ENCODE measurements at places on chromosomes 13 and 19.

GRCh38 chr19:10764340-10764894 is 46.5 kb downstream of the DNM2 start:
- DNase-seq = no peak

- DNase-seq = peak; percentile 38
These were observed 677 bp downstream of the TGDS start for GRCh38 chr13:94595001-94595949.

DNA sequence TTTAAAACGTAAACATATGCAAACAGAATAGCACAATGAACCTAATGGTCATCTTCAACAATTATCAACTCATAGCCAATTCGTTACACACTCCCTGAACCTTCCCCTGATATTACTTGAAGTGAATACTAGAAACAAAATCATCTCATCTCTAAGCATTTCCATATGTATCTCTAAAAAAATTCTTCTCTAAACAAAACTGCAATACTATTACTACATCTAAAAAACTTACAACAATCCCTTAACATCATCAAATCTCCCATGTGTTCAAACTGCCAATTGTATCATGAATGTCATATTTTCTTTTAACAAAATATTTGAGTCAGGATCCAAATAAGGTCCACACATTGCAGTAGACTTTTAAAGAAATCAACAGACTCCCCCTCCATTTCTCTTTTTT is 61.4 kb downstream of the FRY start:
- DNase-seq = no peak

GRCh38 chr13:64778002-64778401 is 2452.1 kb downstream of the PCDH9 start:
- DNase-seq = no peak

- DNase-seq = no peak
These were observed 44.2 kb downstream of the MBNL2 start for GRCh38 chr13:97266332-97266731.

- no peak for DNase-seq
These were observed 64.1 kb downstream of the ZNF429 start for GRCh38 chr19:21569494-21569865.

GRCh38 chr13:112905990-112906641 is 62.9 kb upstream of the MCF2L start:
- DNase-seq = no peak

- DNase-seq = no peak
These were observed 16.0 kb upstream of the POU2F2 start for GRCh38 chr19:42148266-42148665.

DNA sequence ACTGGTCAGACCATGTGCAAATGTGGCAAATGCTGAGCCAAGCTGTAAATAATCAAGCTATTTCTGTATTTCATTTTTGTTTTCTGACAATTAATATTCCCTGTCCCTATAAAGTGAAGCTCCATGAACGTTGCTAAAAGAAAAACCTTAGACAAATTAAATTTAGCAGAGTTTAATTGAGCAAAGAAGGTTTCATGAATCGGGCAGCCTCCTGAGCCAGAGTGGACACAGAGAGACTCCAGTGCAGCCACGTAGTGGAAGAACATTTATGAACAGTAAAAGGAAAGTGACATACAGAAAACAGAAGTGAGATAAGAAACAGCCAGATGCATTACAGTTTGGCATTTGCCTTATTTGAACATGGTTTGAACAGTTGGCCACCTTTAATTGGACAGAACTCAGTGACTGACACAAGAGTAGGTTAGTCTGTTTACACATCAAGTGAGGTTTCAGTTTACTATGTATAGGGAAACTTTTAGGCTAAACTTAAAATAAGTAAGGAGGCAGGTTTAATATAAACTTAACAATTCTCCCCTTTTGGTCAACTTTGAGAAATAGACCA is 69.7 kb downstream of the UFM1 start:
- no peak for DNase-seq

- DNase-seq = no peak
These were observed 46.5 kb upstream of the RCBTB2 start for GRCh38 chr13:48579165-48579918.

GRCh38 chr13:44810061-44810840 is 179.0 kb downstream of the NUFIP1 start:
- DNase-seq = peak; percentile 53
